NCI-H748 treated with DMSO at 0.1 percent for 48 hours (cell line): ENCODE measurements at places on chromosomes 13 and 19.

GRCh38 chr19:38003438-38004185 lies 96.6 kb downstream of the SIPA1L3 start:
- peak; percentile 73 for DNase-seq

- DNase-seq: no peak
Measured at GRCh38 chr13:101706651-101707050, 254.2 kb downstream of the ITGBL1 start.

DNA sequence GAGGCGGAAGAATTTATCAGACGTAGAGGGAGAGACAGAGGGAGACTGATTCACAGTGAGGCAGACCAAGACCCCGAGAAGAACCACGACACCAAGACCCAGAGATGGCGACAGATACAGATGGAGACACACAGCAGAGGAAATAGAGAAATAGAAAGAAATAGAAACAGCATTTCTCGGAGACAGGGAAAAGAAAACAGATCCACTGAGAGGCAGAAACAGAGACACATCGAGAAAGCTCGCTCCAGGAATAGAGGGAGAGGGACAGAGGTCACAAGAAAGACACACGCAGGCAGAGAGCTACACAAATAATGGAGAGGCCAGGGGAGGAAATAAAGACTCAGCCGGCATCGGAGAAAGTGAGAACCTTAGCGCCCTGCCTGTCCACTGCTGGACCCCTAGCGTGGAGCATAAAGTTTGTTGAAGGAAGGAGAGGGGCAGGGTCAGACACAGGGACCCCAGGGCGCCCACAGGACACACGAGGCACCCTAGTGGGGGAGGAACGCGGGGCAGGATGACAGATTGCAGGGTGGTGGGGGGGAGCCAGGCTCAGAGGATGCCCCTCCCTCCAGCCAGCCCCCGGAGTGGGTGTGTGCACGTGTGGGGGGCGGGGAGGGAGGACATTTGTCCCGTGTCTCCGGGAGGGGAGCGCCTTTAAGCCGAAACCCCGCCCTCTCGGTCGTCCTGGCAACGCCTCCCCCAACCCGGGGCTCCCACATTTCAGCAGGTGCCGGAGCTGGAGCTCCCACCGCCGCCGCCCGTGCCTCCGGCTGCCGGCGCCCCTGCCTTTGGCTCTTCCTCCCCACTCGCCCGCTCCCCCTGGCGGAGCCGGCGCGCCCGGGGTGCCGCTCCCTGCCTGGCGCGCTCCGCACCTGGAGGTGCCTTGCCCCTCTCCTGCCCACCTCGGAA lies at the start of gene PRKCG:
TSS of gene PRKCG (plus strand) at position 716 of the 909 bp plus-strand sequence. CDS start 298 bp downstream, outside the sequence.
- DNase-seq: peak; percentile 68

DNA sequence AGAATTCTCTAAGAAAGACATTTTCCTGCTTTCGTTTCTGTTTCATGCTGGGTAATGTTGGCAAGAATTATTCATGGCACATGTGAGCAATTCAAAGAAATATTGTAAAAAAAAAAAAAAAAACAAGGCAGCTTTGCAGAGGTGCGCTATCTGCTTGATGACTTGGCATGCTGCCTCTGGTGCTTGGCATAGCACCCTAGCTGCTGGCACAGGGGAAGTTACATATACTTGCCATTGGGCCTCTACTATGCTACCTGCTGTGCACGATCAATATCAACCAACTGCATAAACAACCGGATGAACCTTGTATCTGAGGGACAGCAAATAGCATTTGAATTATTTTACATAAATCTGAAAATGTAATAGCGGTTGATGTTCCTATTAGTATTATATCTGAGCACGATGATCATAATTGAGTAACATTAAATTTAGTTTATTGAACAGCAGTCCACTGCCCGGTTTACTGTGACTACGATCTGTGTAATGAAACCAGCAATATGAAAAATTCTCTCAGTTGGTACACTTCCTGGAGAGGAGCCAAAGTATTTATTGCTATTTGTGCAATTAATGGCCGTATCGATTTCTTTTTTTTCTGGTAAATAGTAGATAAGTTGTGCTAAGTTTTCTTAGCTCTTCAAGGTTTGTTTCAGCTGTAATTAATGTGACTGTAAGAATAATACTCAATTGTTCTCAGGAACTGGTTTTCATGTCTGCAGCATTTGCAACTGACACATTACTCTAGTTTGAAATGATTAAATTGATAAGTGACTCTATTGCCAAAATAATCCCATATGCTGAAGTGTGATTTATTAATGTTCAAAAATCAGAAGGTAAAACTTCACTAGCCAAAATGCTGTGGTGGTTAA lies 717.3 kb downstream of the DACH1 start:
- DNase-seq: peak; percentile 71

- DNase-seq: no peak
Measured at GRCh38 chr19:56547535-56547934, 8.8 kb downstream of the ZFP28 start.
